Activated CD4-positive, alpha-beta memory T cell treated with anti-CD3 and anti-CD28 coated beads, Interleukin-2, amount 10 ng/mL, durations not matched to agents 7 days and 5 days (primary cell): ENCODE measurements at places on chromosomes 1 and 21.

DNA sequence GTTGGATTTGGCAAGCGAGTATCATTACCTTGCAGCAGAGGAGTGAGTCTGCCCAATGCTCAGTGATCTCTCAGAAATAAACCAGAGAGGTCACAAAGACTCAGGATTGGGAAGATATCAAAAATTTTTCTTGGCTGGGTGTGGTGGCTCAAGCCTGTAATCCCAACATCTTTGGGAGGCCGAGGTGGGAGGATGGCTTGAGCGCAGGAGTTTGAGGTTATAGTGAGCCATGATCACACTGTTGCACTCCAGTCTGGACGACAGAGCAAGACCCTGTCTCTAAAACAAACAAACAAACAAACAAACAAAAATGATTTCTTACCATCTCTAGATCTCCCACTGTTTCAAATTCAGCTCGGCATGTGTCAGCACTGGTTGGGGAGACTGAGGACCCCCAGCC is 13.3 kb upstream of the BECN2 start:
- DNase-seq = no peak

DNA sequence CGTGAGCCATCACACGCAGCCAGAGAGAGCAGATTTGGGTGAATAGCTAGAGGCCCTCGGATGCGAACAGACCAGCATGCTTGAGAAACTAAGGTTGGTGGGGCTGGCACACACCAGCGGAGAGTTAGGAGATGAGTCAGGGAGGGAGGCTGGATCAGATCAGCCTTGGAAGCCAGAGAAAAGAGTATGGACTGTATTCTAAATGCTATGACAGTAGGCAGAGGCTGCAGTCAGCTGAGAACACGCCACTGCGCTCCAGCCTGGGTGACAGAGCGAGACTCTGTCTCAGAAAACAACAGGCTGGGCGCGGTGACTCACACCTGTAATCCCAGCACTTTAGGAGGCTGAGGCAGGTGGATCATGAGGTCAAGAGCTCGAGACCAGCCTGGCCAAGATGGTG is 4.0 kb upstream of the PLEKHM2 start:
- no peak for DNase-seq

GRCh38 chr1:234602334-234603220 is 7.4 kb downstream of the IRF2BP2 start:
- no peak for DNase-seq

DNA sequence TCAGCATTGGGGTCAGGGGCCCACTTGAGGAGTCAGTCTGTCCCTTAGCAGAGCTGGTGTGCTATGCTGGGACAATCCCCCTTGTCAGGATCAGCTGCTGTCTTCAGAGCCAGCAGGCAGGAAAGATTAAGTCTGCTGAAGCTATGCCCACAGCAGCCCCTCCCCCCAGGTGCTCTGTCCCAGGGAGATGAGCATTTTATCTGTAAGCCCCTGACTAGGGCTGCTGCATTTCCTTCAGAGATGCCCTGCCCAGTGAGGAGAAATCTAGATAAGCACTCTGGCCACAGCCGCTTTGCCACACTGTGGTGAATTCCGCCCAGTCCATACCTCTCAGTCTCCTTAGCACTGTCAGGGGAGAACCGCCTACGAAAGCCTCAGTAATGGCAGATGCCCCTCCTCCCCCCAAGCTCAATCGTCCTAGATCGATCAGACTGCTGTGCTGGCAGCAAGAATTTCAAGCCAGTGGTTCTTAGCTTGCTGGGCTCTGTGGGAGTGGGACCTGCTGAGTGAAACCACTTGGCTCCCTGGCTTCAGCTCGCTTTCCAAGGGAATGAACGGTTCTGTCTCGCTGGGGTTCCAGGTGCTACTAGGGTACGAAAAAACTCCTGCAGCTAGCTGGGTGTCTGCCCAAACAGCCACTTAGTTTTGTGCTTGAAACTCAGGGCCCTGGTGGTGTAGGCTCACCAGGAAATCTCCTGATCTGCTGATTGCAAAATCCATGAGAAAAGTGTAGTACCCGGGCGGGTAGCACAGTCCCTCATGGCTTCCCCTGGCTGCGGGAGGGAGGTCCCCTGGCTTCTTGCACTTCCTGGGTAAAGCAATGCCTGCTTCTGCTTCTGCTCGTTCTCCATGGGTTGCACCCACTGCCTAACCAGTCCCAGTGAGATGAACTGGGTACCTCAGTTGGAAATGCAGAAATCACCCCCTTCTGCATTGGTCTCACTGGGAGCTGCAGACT is 25.1 kb upstream of the TP53BP2 start:
- DNase-seq = no peak

- no peak for DNase-seq
Measured at GRCh38 chr21:24514081-24514733, 1093.1 kb downstream of the MRPL39 start.

DNA sequence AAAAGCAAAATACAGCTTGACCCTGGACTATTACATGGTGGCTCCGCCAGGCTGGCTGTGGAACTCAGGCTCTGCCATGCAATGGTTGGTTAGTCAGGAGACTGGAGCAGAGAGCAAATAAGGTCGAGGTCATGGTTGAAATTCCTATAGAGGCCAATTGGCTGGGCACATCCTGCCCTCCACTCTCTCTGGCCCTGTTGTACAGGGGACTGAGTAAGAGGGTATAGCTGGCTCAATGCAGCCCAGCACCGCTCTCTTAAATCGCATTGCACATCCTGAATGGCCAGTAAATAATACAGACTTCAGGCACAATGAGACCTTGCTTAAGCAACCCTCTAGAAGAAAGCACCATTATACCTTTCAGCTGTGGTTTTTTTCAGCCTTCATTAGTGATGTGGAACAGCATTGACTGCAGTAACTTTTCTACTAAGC is 59.3 kb upstream of the PPP2R5A start:
- no peak for DNase-seq

DNA sequence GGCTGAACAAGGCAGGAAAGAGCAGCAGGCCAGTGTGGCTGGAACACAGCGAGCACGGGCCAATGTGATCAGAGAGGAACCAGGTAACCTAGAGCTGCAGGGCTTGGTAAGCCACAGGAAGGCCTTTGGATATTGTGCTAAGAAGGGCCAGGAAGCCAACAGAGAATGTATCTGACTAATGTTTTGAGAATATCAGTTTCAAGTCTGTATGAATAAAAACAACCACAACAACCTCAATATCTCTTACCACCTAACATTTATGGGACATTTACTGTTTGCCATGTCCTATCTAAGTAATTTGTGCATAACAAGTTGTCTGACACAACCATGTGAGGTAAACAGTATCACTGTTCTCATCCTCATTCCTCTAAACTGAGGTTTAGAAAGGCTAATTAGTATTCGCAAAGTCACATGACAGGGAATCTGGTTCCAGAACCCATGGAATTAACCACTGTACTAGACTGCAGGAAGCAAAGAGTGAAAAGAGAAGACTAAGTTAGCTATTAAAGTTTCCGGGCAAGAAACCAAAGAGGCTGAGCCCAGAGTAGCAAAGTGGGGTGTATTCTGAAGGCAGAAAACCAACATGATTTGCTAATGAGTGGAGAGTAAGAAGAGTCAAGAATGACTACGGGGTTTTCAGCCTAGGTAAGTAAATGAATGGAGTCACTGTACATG is 38.9 kb downstream of the SPRTN start:
- peak; percentile 34 for DNase-seq
